Uterine smooth muscle cell (primary cell): ENCODE measurements at places on chromosomes 16 and 17. TPM values are rescaled to one million over a fixed set of nuclear protein-coding genes. Genes with fewer than 3 reads are reported as not detected.

Gene KRT40
- total RNA-seq: not detected in 2 replicates

Gene EMP2
- total RNA-seq: 9.7 and 23.0 TPM in 2 replicates

Gene SLC16A6
- 3.1 and 10.6 TPM in 2 replicates for total RNA-seq

Gene SULT1A2
- under 0.01 TPM in 1 of 2 replicates, not detected in the other for total RNA-seq

Gene SRSF2
- 108 and 187 TPM in 2 replicates for total RNA-seq

Gene SLC52A1
- under 0.01 and 0.37 TPM in 2 replicates for total RNA-seq
